ENCODE measurements at places on chromosomes 2 and 18.

GRCh38 chr2:150809103-150809502, 321.6 kb upstream of the RND3 start:
- DNase-seq: no peak

- no peak for DNase-seq
Observed at GRCh38 chr2:182636699-182637098, 79.4 kb upstream of the DNAJC10 start.

GRCh38 chr18:45951016-45951714, 16.0 kb downstream of the EPG5 start:
- DNase-seq: no peak

DNA sequence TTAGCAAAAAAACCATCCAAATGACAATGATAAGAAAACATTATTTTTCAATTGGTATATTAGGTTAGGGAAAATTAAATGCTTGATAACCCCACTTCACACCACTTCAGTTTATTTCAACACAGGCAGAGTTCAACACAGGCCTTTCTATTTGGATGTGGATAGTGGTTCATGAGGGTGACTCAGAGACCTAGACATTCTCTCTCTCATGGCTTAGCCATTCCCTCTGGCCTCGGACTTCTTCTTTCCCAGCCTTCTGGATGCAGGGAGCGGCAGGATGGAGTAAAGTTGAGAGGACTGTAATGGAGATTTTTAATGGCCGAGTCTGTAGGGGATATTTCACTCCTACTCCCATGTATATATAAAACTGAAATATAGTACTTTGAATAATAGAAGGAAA, 109.7 kb downstream of the CTNNA2 start:
- no peak for DNase-seq

- no peak for DNase-seq
Observed at GRCh38 chr2:39625927-39626270, 39.8 kb upstream of the TMEM178A start.

Data from RWPE1 (cell line).